ENCODE measurements at places on chromosomes 7 and 10.

GRCh38 chr7:111744501-111745155 is 182.3 kb upstream of the IMMP2L start:
- DNase-seq: no peak

GRCh38 chr7:76357475-76358010 is 1.2 kb downstream of the YWHAG start:
- DNase-seq: no peak

- DNase-seq: no peak
Observed at GRCh38 chr7:38283107-38283506, 9.7 kb upstream of the TARP start.

DNA sequence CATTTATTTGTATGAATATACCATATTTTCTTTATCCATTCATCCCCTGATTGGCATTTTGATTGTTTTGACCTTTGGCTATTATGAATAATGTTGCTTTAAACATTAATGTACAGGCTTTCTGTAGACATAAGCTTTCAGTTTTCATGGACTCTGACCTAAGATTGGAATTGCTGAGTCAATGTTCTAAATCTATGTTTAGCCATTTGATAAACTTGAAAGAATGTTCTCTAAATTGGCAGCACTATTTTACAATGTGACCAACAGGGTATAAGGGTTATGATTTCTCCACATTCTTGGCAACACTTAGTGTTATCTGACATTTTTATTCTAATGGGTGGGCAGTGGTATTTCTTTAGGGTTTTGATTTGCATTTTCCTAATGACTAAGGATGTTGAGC is 229.7 kb upstream of the ETV1 start:
- DNase-seq: no peak

- DNase-seq: peak; percentile 58
Observed at GRCh38 chr10:99975942-99976809, 33.6 kb downstream of the DNMBP start.

GRCh38 chr10:91190876-91191583 is 29.4 kb upstream of the PCGF5 start:
- DNase-seq: no peak

GRCh38 chr10:131452926-131453720 is 141.6 kb upstream of the TCERG1L start:
- peak; percentile 88 for DNase-seq

- no peak for DNase-seq
Observed at GRCh38 chr7:77702513-77702912, 6.3 kb downstream of the RSBN1L start.

- DNase-seq: peak; percentile 70
Observed at GRCh38 chr7:130901209-130901783, 167.3 kb upstream of the KLF14 start.

All from femur (tissue), 1 donor.